ENCODE measurements at places on chromosomes 3 and 15. TPM values are rescaled to one million over a fixed set of nuclear protein-coding genes. Genes with fewer than 3 reads are reported as not detected.

- peak; percentile 76 for DNase-seq
These were observed 180.6 kb downstream of the FMN1 start for GRCh38 chr15:33013827-33014445.

- no peak for DNase-seq
These were observed 211.1 kb downstream of the P3H2 start for GRCh38 chr3:189909573-189909972.

The TRH gene
- not detected for total RNA-seq

DNA sequence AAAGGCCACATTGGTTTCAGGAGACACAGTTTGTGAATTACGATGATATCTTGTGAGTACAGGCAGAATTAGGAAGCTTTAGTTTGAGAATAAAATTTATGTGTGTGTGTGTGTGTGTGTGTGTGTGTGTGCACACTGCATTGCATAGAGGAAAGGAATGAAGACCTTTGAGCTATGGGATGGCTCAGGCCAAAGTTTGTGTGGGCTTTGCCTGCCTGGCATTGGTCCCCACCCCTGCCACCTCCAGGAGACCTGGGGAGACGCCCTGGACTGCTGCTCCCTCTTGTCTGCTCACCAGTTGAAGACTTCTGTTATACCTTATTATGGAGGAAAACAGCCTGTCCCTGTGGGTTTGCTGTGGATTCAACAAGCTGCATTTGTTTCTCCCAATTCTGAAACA is 37.2 kb downstream of the TIGIT start:
- DNase-seq = no peak

GRCh38 chr3:181298421-181298820 is 308.9 kb upstream of the DNAJC19 start:
- no peak for DNase-seq

The CSPG5 gene
- total RNA-seq = 0.29 TPM

DNA sequence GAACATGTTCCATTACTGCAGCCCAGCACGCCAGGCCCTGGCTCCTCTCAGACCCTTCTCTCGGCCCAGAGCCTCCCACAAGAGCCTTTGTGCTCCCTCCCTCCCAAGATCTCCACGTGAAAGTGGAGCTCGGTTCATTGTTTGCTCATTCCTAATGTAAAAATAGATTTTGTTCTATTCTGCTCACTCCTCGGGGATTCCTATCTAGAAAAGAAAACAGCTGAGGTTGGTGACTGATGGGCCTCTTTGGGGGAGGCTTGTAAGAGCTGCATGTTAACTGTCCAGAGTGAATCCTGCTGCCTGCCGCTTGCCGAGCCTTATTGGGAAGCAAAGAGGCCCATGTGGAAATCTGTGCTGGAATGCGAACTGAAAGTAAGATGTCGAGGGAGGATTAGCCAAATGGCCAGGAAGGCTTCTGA is 267.1 kb downstream of the LRTM1 start:
- DNase-seq = no peak

DNA sequence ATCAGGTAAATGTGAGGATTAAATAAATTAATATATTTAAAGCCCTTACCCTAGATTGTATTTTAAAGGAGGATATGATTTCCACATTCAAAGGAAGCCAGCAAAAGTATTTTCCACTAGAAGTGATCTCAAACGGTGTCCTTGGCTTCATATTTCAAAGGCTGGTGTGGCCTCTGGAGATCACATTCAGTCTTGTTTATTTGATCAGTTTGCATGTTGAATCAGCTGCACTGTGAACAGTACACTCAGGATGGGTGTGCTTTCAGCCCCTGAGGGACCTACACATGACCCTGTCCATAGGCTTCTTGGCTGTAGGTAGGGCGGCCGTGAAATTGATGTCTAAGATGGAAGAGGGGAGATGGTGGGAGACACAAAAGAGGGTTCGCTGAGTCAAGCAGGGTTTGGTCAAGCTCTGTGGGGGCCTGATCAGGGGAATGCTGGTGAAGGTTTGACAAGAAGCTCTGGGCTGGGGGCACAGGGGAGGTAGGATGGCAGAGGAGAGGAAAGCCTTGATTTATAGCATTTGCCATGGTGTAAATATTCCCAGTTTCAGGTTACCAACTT is 21.9 kb downstream of the CYP8B1 start:
- no peak for DNase-seq

The GOLGA6D gene
- not detected for total RNA-seq

- no peak for DNase-seq
These were observed 66.8 kb upstream of the RASGRP1 start for GRCh38 chr15:38631119-38632075.

- no peak for DNase-seq
These were observed 8.8 kb downstream of the CCNL1 start for GRCh38 chr3:157151151-157151550.

GRCh38 chr3:83941990-83942745 is 1016.6 kb upstream of the CADM2 start:
- no peak for DNase-seq

DNA sequence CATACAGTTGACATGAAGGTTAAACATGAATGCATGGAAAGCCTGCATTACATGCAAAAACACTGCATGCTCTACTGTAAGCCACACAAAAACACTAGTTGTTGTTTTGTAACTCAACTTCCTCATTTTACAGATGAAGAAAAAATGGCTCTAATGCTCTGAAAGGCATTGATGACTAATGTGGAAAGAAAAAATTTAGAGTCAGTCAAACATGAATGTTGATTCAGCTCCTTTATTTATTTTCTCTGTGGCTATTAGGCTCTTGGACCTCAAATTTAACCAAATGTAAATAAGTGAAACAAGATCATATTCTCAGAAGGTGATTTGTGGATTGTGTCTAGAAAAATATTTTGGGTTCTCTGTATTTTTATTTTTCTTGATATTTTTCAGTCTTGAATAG is 336.7 kb upstream of the ZNF717 start:
- peak; percentile 45 for DNase-seq

- peak; percentile 54 for DNase-seq
These were observed 51.6 kb downstream of the TP53BP1 start for GRCh38 chr15:43441316-43441715.

DNA sequence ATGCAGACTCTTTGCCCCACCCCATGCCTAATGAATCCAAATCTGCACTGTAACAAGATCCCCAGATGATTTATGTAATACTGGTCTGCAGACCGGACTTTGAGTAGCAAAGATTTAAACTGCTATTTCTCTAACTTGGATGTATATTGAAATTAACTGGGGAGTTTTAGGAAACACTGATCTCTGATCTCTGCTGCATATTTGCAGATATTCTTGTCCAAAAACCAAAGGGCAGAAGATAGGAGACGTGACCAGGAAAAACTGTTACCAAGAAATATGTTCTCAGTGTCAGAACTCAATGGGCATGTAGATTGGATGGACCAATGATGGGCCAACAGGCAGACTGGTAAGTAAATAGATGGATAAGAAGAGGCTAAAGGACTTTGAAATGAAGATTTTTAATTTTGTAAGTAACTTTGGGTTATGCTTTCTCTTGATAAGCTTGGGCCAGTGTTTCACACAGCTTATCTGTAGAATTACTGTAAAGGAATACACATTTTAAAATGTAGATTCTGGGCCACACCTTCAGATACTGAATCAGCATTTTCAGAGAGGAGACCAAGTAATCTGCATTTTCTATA is 64.5 kb upstream of the TP63 start:
- no peak for DNase-seq

The NR1I2 gene
- total RNA-seq = not detected

GRCh38 chr3:55647063-55647462 is 160.0 kb upstream of the WNT5A start:
- DNase-seq = no peak

The EPHA6 gene
- not detected for total RNA-seq

The HYAL1 gene
- 0.23 TPM for total RNA-seq

- peak; percentile 4 for DNase-seq
These were observed 215.2 kb downstream of the POLQ start for GRCh38 chr3:121330634-121331033.

DNA sequence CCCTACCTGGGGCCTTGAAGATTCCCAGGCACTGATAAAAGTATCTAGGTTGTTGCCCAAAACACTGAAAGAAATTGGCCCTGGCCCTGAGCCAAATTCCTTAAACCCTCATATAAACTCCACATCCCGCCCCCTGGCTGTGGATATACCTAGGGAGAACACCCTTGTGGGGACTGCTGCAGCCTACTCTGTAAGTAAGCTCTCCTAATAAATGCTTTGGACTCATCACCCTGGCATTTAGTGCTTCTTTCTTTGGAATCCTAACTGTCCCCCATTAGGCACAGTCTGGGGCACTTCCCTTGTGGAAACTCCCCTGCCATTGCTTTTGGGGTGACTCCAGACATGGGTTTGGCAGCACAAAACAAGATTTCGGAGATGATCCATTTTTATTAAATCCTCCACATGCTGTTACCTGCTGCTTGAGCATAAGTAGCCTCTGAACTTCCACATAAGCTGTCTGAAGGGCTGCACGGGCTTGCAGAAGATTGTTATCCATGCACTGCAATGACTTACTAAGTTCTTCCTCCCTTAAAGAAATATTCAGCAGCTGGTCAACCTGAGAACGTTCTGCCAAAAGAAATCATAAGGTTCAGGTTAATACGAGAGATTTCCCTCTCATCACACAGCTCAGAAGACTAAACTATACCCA is 46.4 kb downstream of the ZNF106 start:
- no peak for DNase-seq

GRCh38 chr3:42473083-42473932 is 29.1 kb upstream of the VIPR1 start:
- peak; percentile 44 for DNase-seq

The ECT2 gene
- total RNA-seq = 120 TPM

The MYZAP gene
- not detected for total RNA-seq

The MCCC1 gene
- total RNA-seq = 17.9 TPM

The TXNRD3 gene
- 9.9 TPM for total RNA-seq

GRCh38 chr15:99632521-99632920 is 66.7 kb downstream of the MEF2A start:
- no peak for DNase-seq

GRCh38 chr15:65110676-65111292 is 4.2 kb downstream of the UBAP1L start:
- DNase-seq = no peak

DNA sequence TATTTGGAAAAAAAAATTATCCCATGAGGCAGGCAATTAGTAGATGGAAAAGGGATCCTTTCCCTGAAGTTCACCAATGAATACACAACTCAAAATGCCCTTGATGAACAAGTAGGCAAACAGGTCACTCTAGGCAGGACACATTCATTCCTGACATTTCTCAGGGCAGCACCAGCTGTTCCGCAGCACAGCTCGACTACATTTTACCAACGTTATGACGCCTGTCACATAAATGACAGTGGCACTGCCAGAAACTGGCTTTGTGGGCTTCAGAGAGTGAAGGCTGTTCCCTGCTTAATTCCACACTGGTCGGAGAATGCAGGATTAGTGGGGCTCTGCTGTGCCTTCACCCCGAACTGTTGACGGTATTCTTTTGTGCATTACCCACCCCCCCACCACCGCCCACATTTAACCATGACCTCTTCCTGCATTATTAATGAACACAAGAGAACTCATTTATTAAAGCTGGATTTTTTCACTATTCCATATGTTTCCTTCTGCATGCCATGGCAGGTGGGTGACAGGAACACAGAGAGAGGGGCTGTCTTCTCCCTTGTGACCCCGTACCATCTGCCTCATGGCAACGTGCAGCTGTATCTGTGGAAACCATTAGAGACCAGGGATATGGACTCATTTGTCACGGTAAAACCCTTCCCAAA is 197.6 kb downstream of the PDZRN3 start:
- no peak for DNase-seq

DNA sequence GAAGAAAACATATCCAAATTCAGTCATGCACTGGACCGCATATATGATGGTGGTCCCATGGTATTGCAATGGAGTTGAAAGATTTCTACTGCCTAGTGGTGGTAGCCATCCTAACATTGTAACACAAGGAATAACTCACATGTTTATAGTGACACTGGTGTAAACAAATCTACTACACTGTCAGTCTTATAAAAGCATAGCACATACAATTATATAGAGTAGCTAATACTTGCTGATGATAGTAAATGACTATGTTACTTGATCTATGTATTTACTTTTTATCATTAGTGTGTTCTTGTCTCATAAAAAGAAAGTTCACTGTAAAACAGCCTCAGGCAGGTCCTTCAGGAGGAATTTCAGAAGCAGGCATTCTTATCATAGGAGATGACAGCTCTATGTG is 96.0 kb upstream of the CDIN1 start:
- no peak for DNase-seq

DNA sequence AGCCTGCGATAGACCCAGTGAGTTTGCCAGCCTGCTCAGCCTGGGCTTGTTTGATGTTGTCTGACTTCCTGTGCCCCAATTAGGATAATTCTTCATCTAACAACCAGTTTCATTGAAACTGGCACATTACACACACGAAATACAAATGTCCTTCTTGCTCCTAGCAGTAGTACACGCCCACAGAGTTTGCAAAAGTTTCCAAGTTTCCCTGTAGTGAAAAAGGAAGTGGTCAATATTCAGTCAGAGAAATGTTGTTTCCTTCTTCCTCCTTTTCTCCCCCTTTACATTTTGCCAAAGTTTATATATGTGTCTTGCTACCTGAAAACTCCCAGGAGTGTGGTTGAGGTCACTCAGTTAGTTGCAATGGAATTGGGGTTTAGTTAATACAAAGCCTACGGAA is 58.4 kb upstream of the LRTM1 start:
- DNase-seq = no peak

GRCh38 chr15:33858836-33859235 is 109.5 kb upstream of the CHRM5 start:
- DNase-seq = no peak

DNA sequence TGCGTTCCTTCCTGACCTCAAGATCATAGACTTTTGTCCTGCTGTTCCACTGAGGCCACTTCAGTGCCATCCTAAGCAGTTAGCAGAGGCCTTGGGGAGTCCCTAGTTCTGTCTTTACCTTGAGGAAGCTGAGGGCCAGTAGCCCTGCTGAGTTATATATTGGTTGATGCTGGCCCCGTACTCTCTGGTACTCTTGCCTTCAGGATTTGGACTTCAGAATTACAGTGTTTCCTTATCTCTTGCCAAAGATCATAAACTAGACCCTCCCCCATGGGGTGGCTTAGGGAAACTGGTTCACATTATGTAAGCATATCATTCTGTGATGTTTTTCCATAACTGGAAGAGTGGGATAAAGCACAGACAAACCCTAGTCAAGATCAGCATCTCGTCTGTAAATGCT is 33.2 kb downstream of the KBTBD12 start:
- no peak for DNase-seq

All from LHCN-M2 (cell line).